ENCODE measurements at places on chromosomes 4 and X. TPM values are rescaled to one million over a fixed set of nuclear protein-coding genes. Genes with fewer than 3 reads are reported as not detected.
A peak's percentile ranks its signal among the peaks of the same experiment; 100 is the strongest.

Gene CORIN
- 65.0 TPM for total RNA-seq

DNA sequence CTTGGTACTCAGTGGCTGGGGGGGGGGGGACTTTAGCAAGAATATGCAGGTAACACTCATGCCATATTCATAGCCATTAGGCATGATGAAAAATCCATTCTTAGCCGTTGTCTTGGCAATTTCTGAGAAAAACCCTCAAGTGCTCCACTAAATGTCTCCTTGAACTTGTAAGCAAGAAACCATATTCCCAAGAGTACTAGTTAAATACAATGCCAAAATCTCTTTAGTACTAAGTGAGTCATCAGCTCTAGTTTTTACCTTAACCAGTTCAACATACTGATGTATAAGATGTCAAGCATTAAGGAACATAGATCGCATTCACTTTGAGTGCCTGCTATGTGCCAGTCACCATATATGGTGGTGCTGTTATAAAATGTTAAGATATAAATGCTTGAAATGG is 27.5 kb downstream of the UBE2D3 start:
- no peak for DNase-seq

DNA sequence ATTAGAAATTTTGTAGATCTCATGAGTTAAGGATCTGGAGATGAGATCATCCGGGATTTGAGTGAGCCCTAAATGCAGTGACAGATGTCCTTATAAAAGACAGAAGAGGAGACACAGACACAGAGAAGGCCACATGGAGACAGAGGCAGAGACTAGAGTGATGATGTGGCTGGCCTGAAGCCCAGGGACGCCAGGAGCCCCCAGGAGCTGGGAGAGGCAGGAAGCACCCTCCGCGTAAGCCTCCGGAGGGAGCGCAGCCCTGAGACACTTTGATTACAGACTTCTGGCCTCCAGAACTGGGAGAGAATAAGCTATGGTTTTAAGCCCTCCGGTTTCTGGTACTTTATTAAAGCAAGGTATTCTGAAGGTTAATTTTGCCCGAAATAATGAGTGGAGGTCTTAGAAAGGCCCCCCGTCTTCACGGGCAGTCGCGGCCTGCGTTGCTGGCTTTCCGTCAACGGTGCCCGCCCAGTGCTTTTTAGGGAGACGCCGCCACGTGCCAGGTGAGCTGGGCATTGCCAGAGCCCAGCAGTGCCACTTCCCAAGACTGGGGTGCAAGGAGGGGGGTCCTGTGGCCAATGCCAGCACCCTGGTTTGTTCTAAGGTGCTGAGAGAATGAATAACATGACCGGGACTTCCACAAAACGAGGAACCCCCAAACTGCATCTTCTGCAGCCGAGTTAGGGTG is 8.1 kb downstream of the DHRSX start:
- no peak for DNase-seq

DNA sequence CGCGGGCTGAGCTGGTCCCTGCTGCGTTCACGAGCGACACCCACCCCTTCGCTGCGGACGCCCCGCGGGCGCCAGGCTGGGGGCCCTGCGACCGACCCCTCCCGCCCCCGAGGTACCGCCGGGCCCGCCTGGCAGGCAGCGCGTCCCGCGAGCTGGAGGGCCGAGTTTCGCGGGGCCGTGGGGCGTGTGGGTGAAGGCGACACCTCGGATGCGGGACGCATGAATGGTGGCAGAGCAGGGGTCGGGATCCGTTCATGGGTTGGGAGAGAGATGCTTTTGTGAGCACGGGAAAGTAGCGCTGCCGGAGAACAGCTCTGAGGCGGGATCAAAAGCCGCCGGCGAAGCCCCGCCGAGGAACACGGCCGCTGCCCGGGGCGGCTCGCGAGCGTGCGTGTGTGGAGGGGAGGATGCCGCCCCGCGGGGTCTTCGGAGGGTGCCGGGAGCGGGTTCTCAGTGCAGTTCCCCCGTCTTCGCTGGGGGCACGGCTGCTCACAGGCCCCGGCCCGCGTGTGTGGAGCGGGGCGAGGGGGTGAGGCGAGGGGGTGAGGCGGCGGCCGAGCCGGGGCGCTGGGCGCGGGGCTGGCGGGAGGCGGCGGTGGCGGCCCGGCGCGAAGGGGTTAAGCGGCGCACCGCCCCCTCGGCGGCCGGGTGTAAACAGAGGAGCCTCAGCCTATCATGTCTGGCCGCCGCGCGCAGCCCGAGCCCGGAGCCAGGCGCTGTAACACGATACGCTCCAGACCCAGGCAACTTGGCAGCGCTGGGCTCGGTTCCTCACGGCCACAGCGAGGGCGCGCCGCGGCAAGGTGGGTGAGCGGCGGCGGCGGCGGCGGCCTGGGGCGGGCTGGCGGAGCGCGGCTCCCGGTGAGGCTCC is 205.3 kb downstream of the TENM3 start:
- peak; percentile 95 for DNase-seq

DNA sequence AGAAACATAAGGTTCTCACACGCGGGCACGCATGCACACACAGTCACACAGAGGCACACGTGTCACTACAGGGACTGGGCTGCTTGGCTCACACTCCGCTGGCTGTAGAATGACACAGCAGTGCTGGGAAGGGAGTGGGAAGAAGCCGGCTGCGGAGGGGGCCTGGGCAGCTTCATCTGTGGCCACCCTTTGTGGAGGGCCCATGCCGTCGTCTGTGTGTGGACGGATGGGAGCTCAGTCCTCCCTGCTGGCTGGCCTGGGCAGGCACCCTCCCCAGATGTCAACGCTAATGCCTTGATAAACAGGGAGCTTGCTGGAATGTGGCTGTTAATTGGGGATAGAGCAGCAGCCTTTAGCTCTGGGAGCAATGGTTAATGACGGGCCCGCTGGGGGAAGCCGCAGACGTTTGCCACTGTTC is 621.1 kb downstream of the BCOR start:
- DNase-seq: peak; percentile 42

DNA sequence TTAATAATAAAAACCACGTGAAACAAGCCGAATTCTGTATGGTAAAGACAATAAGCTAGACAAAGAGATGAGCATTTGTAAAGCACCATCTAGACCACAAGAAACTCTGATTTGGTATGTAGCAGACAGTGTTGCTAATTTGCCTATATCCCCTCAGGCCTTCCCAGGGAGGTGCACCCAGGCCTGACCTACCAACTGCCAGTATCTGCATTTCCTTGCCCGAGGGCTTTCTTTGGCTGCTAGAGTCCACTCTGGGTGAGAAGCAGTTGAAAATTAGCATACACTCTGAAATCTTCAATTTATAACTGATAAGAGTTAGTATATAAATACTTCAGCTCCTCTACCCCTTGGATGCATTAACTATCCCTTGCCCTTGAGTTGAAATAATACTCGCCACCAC is 37.4 kb upstream of the IL1RAPL1 start:
- no peak for DNase-seq

GRCh38 chrX:3717742-3718420 is 4.4 kb upstream of the PRKX start:
- no peak for DNase-seq

Gene PAGE5
- not detected for total RNA-seq

Gene CYLC1
- total RNA-seq: not detected

GRCh38 chr4:40247350-40247749 is 50.5 kb downstream of the RHOH start:
- no peak for DNase-seq

- no peak for DNase-seq
Measured at GRCh38 chr4:76969941-76970529, 20.5 kb downstream of the SEPTIN11 start.

- DNase-seq: no peak
Measured at GRCh38 chr4:113834298-113834697, 72.8 kb upstream of the CAMK2D start.

Gene HMGB2
- total RNA-seq: 35.2 TPM

DNA sequence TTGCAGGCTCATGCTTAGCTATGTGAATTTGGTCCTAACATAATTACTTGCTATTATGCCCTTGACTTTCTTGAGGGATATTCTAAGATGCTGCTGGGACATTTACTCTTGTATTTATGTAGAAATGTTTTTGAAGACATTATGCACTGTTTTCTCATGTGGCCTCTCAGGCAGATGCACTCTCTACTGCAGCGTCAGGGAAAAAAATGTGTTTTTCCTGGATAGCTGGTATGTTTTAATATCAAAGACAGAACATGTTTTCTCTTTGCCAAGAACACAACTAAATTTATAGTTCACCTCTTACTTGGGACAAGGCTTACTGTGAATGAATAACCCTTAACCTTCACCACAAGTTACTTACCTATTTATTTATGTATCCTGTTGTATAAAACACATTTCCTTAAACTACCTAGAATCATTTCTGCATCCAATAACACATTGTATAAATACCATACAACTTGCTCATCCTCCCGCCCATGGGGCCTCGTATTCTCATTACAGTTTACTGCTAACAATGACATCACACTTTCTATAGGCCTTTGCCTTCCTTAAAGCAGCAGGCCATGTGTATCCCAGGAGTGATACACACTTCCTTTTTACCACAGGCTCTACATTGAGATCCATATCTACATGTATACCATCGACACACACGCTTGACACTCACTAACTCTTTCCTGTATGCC is 178.7 kb downstream of the SLIT2 start:
- DNase-seq: no peak
